Bronchus fibroblast of lung (primary cell): ENCODE measurements at places on chromosomes 7 and 10. TPM values are rescaled to one million over a fixed set of nuclear protein-coding genes. Genes with fewer than 3 reads are reported as not detected.

Gene ACBD7
- total RNA-seq: 3.4 and 3.9 TPM in 2 replicates

Gene ABCC2
- total RNA-seq: under 0.01 and 0.17 TPM in 2 replicates

Gene ACHE
- 0.34 TPM in 1 of 2 replicates, not detected in the other for total RNA-seq

Gene MCM10
- 11.1 and 14.6 TPM in 2 replicates for total RNA-seq

Gene LLCFC1
- not detected in 2 replicates for total RNA-seq

Gene LIPF
- total RNA-seq: not detected in 2 replicates

Gene EDRF1
- 11.9 and 15.0 TPM in 2 replicates for total RNA-seq

Gene CALML5
- not detected in 2 replicates for total RNA-seq

Gene IKZF1
- total RNA-seq: not detected in 2 replicates

Gene ADAM12
- total RNA-seq: 2.7 and 2.9 TPM in 2 replicates

Gene NUTM2D
- total RNA-seq: 1.0 and 1.3 TPM in 2 replicates

Gene EPO
- not detected in 2 replicates for total RNA-seq

Gene NPY4R
- not detected in 2 replicates for total RNA-seq

Gene CALHM1
- not detected in 2 replicates for total RNA-seq

Gene CPVL
- not detected in 2 replicates for total RNA-seq

Gene CFAP70
- total RNA-seq: under 0.01 and 0.34 TPM in 2 replicates

Gene HBP1
- total RNA-seq: 29.0 and 31.1 TPM in 2 replicates

Gene PDK4
- 0.45 and 2.0 TPM in 2 replicates for total RNA-seq

Gene TSPAN13
- total RNA-seq: 7.2 and 7.3 TPM in 2 replicates

Gene ZNF727
- total RNA-seq: not detected in 2 replicates

Gene GIMAP7
- not detected in 2 replicates for total RNA-seq

Gene PRDX3
- 168 and 183 TPM in 2 replicates for total RNA-seq

Gene DEPP1
- 15.0 TPM in 2 replicates for total RNA-seq

Gene MCMBP
- total RNA-seq: 52.6 and 58.0 TPM in 2 replicates

Gene CYP2C8
- not detected in 2 replicates for total RNA-seq

Gene NPC1L1
- total RNA-seq: not detected in 2 replicates

Gene PDZD7
- total RNA-seq: 0.84 and 1.0 TPM in 2 replicates

Gene NEURL1
- total RNA-seq: 0.15 and 0.17 TPM in 2 replicates

Gene IDI1
- total RNA-seq: 212 and 247 TPM in 2 replicates

Gene CCL24
- total RNA-seq: not detected in 2 replicates
